ENCODE measurements at places on chromosomes 11 and 22.

DNA sequence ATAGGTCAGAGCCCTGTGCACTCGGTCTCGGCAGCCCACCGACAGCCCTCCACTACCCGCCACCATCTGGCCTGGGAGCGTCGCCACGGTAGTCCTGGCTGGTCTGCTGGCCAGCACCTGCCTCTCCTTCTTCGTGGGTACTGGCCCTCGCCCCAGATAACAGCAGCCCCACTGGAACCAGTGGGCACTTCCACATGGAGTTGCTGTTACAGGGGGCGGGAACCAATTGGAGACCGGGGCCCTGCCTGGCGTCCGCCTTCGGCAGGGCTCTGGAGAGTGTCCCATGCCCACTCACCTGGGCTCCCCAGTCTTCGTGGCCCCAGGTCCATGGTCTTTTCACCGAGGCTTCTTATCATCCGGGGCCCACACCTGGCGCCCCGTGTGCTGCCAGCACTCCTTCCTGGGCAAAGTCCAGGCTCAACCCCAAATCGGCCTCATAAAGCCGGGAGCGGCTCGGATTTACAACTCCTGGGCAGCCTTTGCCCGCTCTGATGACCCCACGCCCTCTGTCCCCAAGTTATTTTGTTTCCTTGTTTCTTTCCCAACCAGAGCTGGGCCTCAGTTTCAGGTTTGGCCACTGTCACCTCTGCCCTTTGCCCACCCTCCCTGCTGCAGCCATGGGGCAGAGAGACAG, 12.9 kb upstream of the EHD1 start:
- no peak for DNase-seq

GRCh38 chr11:64629796-64630562, 39.0 kb downstream of the SLC22A12 start:
- DNase-seq = peak; percentile 19

GRCh38 chr22:44640618-44641155, 61.3 kb upstream of the PRR5 start:
- DNase-seq = no peak

GRCh38 chr22:39932166-39932565, 28.0 kb upstream of the TMA7B start:
- DNase-seq = no peak

- no peak for DNase-seq
These were observed 36.7 kb downstream of the LARGE1 start for GRCh38 chr22:33883561-33883960.

- DNase-seq = no peak
These were observed 18.3 kb upstream of the ZNRF3 start for GRCh38 chr22:28864878-28865596.

DNA sequence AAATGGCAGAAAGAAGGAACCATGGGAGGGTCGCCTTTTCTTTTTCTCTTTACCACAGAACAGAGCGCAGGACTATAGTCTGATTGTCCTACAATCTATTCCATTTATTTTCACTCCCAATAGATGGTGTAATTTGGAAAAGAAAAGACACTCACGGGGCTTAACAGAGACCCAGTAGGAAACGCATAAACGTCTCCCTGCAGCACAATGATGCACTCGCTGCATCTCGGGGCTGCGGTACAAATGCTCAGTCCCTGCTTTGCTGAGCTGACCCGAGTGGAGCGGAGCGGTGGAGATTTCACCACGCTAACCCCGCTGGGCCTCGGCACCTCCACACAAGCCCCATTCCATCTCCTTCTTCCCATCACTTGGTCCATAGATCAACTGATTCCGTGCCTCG, 1.5 kb downstream of the FEZ1 start:
- no peak for DNase-seq

- DNase-seq = no peak
These were observed 53.9 kb downstream of the GGTLC2 start for GRCh38 chr22:22698263-22698750.

DNA sequence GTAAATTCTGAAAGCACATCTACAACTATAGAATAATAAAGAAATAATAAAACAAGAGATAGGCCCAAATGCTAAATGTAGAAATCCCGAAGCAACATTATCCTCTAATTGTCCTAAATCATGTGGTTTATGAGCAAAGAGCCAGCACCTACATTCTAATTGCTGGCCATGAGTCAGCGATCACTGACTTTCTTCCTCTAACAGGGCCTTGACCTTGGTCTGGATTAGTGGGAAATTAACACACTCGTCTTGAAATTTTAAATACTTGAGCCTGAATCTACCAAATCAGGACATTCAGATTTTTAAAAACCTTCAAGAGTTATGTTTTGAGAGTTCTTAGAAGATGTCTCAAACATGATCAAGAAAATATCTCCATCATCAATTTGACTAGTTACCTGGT, 727.6 kb downstream of the METTL15 start:
- no peak for DNase-seq

DNA sequence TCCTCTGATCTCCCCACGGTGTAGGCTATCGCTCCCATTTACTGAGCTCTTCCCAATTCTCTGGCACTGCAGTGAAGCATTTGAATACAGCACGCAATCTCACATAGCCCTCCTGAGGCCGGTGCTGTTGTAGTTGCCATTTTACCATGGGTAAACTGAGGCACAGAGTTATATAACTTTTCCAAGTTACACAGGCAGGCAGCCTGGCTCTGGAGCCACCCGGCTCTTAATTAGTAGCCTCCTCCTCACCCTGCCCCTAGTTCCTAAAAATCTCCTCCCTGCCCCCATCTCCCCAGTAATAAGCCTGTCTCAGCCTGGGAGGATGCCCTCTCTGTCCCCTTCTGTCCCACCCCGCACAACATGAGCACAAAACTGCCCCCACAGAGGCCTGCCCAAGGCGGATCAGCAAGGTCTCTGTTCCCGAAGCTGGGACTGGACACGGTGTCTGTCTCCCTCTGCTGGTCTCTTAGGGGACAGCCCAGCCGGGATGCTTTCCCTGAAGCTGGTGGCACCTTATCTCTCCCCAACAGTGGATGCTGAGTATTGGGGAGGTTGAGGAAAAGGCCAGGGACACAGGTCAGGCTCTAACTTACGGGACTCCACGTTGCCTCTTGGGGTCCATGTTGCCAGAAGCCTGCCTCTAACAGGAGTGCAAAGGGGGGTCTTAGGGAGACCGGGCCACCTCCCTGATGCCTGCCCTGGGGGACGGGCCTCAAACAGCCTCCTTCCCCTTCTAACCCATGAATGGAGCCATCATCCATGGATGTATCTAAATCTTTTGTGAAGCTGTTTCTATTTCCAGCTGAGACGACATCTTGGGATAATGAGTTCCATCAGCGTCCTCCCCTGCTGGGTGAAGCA, 9.1 kb upstream of the CLCF1 start:
- DNase-seq = no peak

DNA sequence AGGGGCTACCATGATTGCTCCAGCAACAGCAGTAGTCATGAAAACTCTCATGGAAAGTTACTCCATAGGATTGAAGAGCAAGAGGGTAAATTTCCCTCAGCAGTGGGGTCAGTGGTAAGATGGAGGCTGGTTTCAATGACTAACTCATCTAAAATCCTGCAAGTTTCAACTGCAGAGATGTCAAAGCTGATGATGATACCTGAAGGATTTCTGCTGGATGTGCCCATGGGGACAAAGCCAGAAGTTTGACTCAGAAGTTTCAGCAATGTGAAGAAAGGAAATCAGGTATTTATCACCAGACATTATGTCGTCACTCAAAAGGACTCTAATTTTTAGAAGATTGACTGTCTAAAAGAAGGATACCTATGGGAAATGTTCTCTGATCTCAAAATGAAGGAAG, 29.1 kb downstream of the RAB38 start:
- no peak for DNase-seq

GRCh38 chr11:2366276-2366675, 10.8 kb upstream of the CD81 start:
- DNase-seq = no peak

DNA sequence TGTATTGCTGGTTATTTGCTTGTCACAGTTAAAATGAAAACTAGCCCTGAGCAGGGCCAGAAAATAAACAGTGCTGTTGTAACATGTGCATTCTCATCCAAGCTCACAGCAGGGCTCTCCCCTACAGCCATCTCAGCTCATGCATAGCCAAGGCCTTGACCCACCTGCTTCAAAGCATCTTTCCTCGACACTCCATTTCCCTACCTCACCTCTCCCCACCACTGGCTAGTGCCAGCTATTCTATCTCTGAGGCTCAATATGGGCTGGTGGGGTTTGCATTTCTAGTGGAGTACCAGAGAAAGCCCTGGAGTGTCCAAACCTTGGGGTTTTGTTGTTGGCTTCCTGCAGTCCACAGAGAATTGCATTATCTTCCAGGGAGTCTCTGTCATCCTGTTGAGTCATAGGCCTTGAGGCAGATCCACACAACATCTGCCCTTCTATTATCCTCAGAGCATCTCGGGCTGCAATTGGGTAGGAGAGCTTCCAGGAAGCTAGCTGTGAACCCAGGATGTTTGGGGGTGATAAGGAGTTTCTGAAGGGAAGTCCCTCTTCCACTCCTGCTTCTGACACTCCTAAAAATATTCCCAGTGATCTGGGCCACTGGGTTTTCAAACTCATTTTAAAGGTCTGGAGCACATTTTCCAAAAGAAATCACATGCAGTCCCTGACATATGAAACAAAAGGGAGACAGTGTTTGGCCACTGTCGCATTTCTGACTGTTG, 36.1 kb upstream of the AMOTL1 start:
- no peak for DNase-seq

- DNase-seq = no peak
These were observed 72.3 kb upstream of the CRYBB3 start for GRCh38 chr22:25127318-25127717.

DNA sequence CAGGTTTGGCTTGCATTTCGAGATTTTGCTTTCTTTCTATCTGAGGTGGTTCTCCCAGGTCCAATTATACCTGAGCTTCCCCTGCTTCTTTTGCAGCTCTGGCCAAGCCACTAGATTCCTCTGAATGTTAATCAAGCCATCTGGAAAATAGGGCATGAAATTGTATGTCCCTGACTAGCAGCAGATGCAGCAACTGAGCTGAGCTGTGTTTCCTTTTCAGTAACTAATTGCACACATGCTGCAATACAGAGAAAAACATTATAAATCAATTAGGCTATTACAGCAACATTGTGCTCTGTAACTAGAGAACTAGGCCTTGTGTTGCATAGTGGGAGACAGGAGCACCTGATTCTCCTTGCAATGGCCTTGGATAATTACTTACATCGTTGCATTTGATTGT, 408.3 kb downstream of the ETS1 start:
- DNase-seq = no peak

DNA sequence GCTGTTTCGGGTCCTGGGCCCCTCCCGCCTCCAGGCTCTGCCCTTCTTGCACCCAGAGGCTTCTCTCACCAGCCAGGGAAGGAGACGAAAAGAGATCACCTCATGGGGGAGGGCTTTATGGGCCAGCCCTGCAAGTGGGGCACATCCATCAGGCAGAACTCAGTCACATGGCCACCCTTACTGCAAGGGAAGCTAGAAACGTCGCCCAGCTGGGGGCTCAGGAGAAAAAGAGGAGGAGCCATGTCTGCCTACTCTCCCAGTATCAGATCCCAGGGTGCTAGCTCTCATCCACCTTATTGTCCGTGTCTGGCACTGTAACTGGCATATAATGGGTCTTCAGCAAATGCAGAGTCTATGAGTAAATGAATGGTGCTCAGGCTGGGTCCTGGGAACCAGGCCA, 24.2 kb downstream of the MFNG start:
- no peak for DNase-seq

GRCh38 chr11:37786214-37786755, 1188.2 kb upstream of the RAG2 start:
- DNase-seq = no peak

GRCh38 chr22:35522225-35523149, 18.1 kb upstream of the RASD2 start:
- DNase-seq = no peak

DNA sequence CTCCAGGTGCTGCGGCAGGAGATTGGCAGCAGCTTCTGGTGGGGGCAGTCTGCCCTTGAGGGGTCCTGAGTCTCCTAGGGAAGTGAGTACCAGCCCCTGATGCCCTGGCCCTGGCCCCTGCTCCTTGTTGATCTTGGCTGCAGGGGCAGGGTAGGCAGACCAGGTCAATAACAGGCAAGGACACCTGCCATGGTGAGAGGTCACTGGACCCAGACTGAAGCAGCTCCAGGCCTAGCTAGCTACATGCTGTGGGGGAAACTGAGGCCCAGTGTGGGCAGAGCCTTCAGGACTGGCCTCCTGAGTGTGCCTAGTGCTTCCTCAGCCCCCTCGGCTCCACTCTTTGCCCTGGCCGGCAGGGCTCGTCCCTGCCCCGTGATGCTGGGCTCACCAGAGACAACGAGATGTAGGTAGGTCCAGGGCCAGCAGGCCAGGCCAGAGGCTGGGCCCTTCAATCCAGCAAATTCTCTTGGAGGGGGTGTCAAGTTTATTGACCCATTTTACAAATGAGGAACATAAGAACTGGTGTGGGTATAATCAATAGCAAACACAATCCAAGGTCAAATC, 20.4 kb downstream of the RTN4R start:
- DNase-seq = no peak

DNA sequence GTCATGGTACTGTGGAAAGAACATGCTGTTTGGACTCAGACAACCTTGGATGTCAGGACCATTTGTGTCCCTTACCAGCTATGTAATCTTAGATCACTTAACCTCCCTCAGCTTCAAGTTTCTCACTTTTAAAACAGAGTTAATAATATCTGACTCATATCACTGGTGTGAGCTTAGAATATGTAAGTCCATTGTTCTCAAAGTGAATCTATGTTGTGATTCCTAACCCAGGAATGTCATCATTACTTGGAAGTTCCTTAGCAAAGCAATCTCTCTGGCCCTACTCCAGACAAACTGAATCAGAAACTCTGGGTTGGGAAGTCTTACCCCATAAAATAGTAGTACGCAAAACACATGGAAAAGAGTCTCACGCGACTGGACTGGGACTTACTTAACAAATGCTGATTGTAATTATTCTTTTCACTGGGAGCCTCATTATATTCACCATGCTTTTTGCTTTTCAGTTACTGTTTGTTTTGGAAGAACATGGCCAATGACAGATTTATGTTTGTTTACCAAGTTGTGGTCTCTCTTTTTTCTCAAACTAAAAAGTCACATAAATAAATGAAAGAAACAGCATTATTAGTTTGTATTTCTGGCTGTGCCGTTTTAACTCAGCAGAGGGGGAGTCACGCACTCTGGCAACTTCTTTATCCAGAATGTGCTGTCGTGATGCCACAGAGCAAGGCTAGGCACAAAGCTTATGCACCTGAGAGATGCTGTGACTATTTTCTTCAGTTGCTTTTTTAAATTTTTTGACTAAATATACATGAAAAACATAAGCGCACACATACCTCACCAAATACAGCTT, 217.7 kb upstream of the CTSC start:
- DNase-seq = no peak

DNA sequence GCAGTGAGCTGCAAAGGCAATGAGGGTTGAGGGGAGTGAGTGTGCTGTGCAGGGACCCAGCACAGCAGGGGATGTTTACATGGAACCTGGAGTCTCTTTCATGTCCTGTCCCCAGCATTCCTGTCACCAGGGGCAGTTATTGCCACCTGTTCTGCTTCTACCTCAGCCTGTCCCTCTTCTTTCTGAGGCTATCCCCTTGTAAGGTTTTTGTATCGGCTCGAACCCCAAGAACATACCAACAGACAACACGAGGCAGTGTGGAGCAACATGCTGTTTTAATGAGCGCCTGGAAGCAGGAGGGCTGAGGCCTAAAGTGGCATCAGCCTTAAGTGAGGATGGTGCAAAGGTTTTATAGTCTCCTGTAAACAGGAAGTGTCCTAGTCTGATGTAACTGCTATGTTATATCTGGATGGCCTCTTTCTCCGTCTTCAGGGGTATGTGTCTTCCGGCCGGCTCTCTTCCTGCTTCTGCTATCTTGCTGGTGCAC, 3.9 kb downstream of the SCGB2A2 start:
- no peak for DNase-seq

- DNase-seq = no peak
These were observed 2.1 kb downstream of the OR5B21 start for GRCh38 chr11:58505849-58506248.
